Psoas muscle (tissue), 8 donors: ENCODE measurements at places on chromosomes 3 and 15. TPM values are rescaled to one million over a fixed set of nuclear protein-coding genes. Genes with fewer than 3 reads are reported as not detected.

DNA sequence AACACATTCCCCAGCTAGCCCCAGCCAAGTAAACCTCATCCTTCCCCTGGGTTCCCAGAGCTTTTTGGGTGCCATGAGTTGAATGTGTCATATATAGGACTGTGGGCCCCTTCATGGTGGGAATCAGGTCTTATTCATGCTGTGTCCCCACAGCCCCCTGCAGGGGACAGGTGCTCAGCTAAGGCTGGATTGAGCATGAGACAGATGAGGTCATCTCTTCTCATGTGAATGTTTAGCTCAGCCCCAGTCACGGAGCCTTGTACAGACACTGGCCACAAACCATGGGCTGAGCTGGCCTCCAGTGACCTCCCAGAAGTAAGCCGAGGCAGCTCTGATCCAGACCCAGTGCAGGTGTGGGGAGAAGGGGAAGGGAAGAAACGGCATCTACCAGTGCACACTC lies 70.7 kb downstream of the C3orf70 start:
- H3K36me3 ChIP-seq, result no peaks in the 10 kb centered on the region
- no peak overlapping the region for H3K27ac ChIP-seq
- no peak overlapping the region for H3K4me3 ChIP-seq
- no peaks in the 10 kb centered on the region for H3K4me1 ChIP-seq
- H3K27me3 ChIP-seq, result no peaks in the 10 kb centered on the region

Gene INKA1
- 5.2 TPM for polyA plus RNA-seq

DNA sequence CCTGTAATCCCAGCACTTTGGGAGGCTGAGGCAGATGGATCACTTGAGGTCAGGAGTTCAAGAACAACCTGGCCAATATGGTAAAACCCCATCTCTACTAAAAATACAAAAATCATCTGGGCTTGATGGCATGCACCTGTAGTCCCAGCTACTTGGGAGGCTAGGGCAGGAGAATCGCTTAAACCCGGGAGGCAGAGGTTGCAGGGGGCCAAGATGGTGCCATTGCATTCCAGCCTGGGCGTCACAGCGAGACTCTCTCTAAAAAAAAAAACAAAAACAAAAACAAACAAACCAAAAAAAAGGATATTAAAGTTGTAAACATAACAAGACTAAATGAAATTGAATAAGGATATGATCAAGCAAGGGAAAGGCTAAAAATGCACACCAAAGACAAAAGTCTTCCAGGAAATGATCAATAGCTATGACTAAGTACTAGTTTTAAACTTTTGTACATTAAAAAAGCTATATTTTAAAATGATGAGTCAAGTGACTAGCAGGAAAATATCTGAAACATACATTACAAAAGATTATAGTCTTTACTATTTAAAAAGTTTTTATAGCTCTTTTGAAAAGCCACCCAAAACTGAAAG lies 28.6 kb downstream of the KLHL6 start:
- H3K27ac ChIP-seq, result no peak overlapping the region
- no peaks in the 10 kb centered on the region for H3K4me1 ChIP-seq
- H3K36me3 ChIP-seq, result no peaks in the 10 kb centered on the region

DNA sequence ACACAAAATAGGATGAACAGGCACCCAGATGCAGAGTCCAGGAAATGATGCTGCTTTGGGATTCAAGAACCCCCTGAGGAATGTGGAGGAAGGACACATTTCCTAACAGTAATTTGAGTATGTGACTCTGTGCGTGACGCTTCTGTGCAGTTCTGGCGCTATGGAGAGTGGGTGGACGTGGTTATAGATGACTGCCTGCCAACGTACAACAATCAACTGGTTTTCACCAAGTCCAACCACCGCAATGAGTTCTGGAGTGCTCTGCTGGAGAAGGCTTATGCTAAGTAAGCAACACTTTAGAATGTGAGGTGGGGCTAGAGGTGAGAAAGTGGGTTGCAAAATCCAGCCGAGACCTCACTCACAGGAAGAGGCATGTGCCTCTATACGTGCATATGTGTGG lies 28.3 kb downstream of the CAPN3 start:
- no peak overlapping the region for H3K4me3 ChIP-seq
- H3K27ac ChIP-seq, result peak overlapping the region; percentile 96
- DNase-seq, result no peak
- no peaks in the 10 kb centered on the region for H3K36me3 ChIP-seq

Gene ZBBX
- polyA plus RNA-seq, result not detected

Gene GXYLT2
- polyA plus RNA-seq, result 0.04 TPM

Gene GOLGA8G
- polyA plus RNA-seq, result not detected
